SK-MEL-5 (cell line): ENCODE measurements at places on chromosomes 7 and 10. TPM values are rescaled to one million over a fixed set of nuclear protein-coding genes. Genes with fewer than 3 reads are reported as not detected.

DNA sequence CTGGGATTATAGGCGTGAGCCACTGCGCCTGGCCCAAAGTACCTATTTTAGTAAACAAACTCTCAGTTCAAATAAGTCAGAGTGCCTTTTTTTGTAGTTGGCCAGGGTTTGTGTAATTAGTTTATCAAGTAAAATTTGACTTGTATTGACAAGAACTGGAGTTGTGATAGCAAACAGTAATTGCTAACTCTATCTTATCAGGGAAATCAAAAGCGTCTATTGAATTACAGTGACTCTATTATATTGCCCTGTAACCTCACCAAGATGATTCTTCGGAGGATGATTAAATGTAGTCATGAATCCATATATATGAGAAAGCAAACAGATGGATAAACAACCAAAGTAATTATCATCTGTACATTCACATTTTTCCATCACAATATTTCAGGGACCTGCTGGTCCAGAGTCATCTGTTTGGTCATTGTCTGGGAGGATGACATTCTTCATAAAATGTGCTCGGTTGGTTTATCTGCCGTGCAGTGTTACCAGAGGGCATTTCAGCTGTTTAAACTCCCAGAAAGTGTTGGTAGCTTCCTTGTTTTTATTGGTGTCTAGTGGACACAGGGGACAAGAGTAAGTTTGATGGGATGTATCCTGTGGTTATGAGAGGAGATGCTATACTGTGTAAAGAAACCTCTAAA lies 35.6 kb downstream of the DOCK1 start:
- no peak for DNase-seq

- DNase-seq, result no peak
Observed at GRCh38 chr10:50928190-50928552, 42.7 kb upstream of the A1CF start.

DNA sequence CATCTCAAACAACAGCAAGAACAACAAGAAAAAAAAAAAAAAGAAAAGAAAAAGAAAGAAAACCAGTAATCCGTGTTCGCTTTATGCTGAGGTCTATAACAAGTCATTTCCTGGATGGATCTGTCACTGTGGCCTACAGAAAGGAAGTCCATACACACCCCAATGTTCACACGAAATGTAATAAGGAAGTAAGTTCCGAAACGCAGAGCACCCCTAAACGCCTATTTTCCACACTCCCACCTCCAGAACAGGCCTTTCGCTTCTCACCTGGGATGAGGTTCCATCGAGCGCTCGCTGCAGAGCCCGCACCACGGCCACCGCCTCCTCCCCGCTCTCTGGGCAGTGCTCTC lies 735 bp downstream of the ZNF394 start:
- no peak for DNase-seq

GRCh38 chr7:91082038-91082437 lies 182.2 kb upstream of the FZD1 start:
- DNase-seq, result no peak

Gene EXOSC1
- total RNA-seq, result 41.4 and 41.5 TPM in 2 replicates

Gene FLNC
- total RNA-seq, result 0.05 and 0.11 TPM in 2 replicates
